ENCODE measurements at places on chromosomes 16 and 17.

DNA sequence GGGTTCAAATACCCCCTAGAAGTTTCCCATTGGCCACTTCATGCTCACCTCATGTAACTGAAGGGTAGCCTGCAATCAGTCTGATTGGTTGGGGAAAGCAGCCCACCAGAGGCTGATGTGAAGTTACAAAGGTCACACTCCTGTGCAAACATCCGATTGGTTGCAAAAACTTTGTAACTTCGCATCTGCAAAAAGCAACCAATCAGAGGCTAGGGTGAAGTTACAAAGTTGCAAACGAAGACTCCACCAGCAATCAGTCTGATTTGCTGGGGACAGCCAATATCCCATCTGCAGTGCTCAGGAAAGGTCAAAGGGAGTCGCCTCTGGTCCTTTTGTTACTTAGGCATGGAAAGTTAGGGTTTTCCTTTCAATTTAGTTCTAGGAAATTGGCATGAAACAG is 40.1 kb downstream of the TAOK1 start:
- peaks cover 20% of the 10 kb centered on the region for H3K36me3 ChIP-seq
- H3K27me3 ChIP-seq, result no peaks in the 10 kb centered on the region
- no peak overlapping the region for H3K4me3 ChIP-seq
- DNase-seq, result no peak

- H3K36me3 ChIP-seq, result no peaks in the 10 kb centered on the region
- H3K27ac ChIP-seq, result no peak overlapping the region
- peaks cover 20% of the 10 kb centered on the region for H3K27me3 ChIP-seq
Measured at GRCh38 chr16:23060458-23061320, 88.6 kb downstream of the USP31 start.

DNA sequence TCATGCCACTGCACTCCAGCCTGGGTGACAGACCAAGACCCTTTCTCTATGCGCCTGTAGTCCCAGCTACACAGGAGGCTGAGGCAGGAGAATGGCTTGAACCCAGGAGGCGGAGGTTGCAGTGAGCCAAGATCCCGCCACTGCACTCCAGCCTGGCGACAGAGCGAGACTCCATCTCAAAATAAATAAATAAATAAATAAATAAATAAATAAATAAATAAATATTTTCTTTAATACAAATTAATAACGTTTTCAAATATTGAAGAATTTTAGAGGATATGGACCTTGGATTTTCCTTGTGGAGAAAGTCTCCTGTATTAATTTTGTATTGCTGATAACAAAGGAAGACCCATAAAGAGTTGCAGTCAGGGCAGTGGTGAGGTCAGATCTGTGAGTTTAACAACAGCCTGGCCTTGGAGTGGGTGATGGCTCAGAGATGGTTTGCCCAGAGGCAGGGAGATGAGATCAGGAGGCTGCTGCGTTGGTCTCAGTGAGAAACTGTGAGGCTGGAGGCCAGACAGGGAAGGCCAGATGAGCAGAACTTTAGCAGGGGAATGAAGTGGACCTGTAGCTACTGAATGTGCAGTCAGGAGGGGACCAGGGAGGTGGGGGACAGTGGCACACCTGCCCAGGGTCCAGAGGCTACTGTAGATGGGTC is 4.4 kb upstream of the ASGR1 start:
- no peak for DNase-seq
- H3K4me1 ChIP-seq, result peaks cover 7% of the 10 kb centered on the region
- H3K27ac ChIP-seq, result no peak overlapping the region
- no peaks in the 10 kb centered on the region for H3K36me3 ChIP-seq
- peaks cover 9% of the 10 kb centered on the region for H3K27me3 ChIP-seq

- no peaks in the 10 kb centered on the region for H3K4me1 ChIP-seq
- H3K27ac ChIP-seq, result no peak overlapping the region
- no peak for DNase-seq
Measured at GRCh38 chr17:4449736-4450135, 16.0 kb downstream of the SPNS3 start.

DNA sequence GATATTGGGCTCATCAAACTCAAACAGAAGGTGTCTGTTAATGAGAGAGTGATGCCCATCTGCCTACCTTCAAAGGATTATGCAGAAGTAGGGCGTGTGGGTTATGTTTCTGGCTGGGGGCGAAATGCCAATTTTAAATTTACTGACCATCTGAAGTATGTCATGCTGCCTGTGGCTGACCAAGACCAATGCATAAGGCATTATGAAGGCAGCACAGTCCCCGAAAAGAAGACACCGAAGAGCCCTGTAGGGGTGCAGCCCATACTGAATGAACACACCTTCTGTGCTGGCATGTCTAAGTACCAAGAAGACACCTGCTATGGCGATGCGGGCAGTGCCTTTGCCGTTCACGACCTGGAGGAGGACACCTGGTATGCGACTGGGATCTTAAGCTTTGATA is 2.6 kb upstream of the HPR start:
- H3K27me3 ChIP-seq, result no peaks in the 10 kb centered on the region
- no peaks in the 10 kb centered on the region for H3K4me1 ChIP-seq
- no peaks in the 10 kb centered on the region for H3K36me3 ChIP-seq
- H3K27ac ChIP-seq, result no peak overlapping the region

DNA sequence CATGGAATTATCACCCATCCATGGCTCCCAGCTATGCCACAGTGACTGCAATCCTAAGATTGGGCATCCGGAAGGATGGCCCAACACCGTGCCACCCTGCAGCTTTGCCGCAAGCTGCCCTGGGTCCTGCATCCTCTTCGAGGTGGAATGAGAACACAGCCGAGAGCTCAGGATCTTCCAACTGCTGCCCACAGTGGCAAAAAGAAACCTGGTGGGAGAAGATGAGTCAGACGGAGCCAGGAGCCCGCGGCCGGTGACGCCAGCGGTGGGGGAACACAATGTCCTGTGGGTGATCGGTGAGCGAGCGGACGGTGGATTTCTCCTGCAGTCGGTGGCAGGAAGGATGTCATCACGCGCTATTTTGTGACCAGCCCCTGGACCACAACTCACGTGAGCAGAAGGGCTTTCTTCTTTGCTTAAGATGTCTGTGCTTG is 20.1 kb downstream of the CD7 start:
- H3K27ac ChIP-seq, result peak overlapping the region; percentile 100
- H3K4me3 ChIP-seq, result peak overlapping the region; percentile 92
- H3K4me1 ChIP-seq, result peaks cover 85% of the 10 kb centered on the region
- peak; percentile 89 for DNase-seq
- H3K36me3 ChIP-seq, result peaks cover 4% of the 10 kb centered on the region
- H3K27me3 ChIP-seq, result peaks cover 3% of the 10 kb centered on the region

DNA sequence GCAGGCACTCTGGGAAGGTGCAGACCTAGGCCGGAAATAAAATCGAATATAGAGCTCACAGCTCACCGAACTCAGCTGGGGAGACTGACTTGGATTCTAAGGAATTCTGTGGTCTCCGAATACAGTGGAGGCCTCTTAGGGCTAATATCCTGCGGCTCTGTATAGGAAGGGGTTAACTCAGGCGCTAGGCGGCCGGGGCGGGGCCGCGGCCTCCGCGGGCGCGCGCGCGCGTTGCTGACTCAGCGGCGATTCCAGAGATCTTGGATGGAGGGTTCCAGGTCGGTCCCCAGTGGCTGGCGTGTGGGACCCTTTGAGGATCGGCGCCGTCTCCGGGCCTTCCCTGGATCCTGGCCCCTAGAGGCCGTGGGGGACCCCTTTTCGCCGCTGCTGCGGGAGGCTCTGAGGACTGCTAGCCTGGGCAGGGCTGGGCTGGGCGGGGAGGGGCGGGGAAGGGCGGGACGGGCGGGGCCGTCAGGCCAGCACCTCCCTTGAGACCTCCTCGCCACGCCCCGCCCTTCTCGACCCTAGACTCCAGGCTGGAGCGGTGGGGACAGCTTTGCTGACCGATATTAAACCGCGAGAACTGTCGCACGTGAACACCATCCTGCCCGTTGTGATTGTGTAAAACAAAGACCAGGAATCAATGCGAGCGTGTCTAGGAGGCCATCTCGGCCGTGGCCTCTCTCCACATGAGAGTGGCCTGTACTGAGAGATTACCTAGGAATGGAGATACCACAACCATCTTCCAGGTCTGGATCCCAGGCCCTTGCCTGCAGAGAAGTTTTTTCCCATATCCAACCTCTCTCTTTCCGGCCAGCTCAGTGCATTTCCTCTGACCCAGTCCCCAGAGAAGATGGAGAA is 1.4 kb upstream of the PLEKHH3 start:
- H3K27ac ChIP-seq, result peak overlapping the region; percentile 93
- peaks cover 75% of the 10 kb centered on the region for H3K27me3 ChIP-seq
- peak; percentile 83 for DNase-seq
- peaks cover 3% of the 10 kb centered on the region for H3K36me3 ChIP-seq

GRCh38 chr17:81130385-81131361 is 34.6 kb upstream of the PVALEF start:
- DNase-seq, result no peak
- no peaks in the 10 kb centered on the region for H3K27me3 ChIP-seq
- H3K36me3 ChIP-seq, result no peaks in the 10 kb centered on the region
- H3K4me1 ChIP-seq, result no peaks in the 10 kb centered on the region
- H3K27ac ChIP-seq, result no peak overlapping the region

DNA sequence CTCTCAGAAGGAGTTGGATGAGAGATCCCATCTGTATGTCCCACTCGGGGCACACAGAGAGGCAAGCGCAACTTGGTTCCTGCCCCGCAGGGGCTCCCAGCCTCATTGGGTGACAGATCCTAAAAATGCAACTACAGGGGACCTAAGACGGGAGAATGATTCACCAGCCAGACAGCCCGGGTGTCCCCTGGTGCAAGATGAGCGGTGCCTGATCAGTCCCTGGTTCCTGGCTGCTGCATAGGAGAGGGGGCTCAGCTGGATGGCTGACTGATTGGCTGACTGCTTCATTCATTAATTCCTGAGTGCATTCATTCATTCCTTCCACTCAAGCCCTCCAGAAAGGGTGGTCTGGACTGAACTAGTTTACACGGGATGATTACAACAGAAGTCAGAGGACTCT is 22.0 kb downstream of the WNT3 start:
- no peak overlapping the region for H3K27ac ChIP-seq
- no peak overlapping the region for H3K4me3 ChIP-seq
- H3K36me3 ChIP-seq, result no peaks in the 10 kb centered on the region
- DNase-seq, result no peak
- no peaks in the 10 kb centered on the region for H3K4me1 ChIP-seq

- H3K4me3 ChIP-seq, result no peak overlapping the region
- DNase-seq, result no peak
- H3K27ac ChIP-seq, result no peak overlapping the region
- peaks cover 5% of the 10 kb centered on the region for H3K36me3 ChIP-seq
Measured at GRCh38 chr17:30908717-30909420, 2.8 kb upstream of the TEFM start.

GRCh38 chr17:6753006-6753445 is 2.8 kb upstream of the XAF1 start:
- H3K4me3 ChIP-seq, result peak overlapping the region; percentile 7
- H3K27me3 ChIP-seq, result peaks cover 16% of the 10 kb centered on the region
- peak overlapping the region; percentile 75 for H3K27ac ChIP-seq
- DNase-seq, result peak; percentile 39
- H3K4me1 ChIP-seq, result peaks cover 55% of the 10 kb centered on the region
- H3K36me3 ChIP-seq, result peaks cover 15% of the 10 kb centered on the region

DNA sequence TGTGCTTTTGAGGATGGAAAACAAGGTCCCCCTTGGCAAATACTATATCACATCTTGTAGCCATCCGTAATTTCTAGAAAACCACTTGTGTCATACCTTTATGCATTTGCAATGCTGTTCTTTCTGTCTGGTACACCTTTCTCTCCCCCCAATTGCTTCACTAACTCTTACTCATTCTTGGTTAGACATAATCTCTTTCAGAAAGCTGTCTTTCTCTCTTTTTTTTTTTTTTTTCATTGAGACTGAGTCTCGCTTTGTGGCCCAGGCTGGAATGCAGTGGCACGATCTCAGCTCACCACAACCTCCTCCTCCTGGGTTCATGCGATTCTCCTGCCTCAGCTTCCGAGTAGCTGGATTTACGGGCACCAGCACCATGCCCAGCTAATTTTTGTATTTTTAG is 94.9 kb upstream of the C17orf78 start:
- peaks cover 7% of the 10 kb centered on the region for H3K4me1 ChIP-seq
- H3K27me3 ChIP-seq, result no peaks in the 10 kb centered on the region
- no peak for DNase-seq
- no peak overlapping the region for H3K27ac ChIP-seq
- H3K36me3 ChIP-seq, result peaks cover 28% of the 10 kb centered on the region

- H3K4me1 ChIP-seq, result peaks cover 16% of the 10 kb centered on the region
- peak overlapping the region; percentile 80 for H3K4me3 ChIP-seq
- DNase-seq, result peak; percentile 80
- peaks cover 3% of the 10 kb centered on the region for H3K36me3 ChIP-seq
Measured at GRCh38 chr17:386141-386876, 33.7 kb upstream of the RPH3AL start.

DNA sequence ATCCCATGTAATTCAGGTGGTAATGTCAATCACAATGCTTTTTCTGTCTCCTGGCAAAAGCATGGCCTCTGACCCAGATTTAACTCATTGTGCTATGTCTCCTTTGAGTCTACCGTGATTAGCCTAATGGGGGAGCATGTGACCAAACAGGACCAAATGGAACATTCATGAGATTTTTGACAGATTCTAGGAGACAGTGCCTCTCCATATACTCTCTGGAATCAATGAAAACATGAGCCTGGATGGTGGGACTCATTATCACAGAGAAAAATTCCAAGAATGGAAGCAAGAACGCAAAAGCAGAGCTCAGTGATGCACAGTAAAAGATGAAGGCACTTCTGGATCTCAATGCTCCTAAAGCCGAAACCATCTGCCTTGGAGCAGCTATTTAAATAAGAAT is 307.9 kb upstream of the MON1B start:
- H3K4me1 ChIP-seq, result no peaks in the 10 kb centered on the region
- DNase-seq, result no peak
- no peak overlapping the region for H3K4me3 ChIP-seq
- H3K27me3 ChIP-seq, result no peaks in the 10 kb centered on the region

DNA sequence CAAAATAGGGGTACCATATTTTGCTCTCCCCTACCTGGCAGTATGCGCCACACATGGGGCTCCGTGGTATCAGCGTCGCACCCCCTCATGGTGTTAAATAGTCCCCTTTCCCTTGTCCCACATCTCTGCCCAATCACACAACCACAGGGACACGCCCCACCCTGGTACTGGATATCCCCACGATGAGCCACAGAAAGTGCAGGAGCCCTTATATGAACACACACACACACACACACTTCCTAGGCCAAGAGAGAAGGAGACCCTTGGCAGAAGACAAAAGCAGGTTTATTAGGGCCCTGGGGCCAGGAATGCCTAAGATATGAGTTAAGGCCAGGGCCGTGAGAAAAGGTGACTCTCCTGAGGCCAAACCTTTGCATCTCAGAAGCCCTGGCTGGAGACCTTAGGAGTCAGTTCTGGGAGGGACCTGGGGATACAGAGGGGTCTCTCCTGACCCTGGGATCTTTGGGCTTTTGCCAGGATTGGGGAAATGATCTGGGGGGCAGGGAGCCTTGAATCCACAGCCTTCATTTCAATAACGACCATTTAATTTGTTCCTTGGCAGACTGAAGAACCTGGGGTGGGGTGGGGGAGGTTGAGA is 11.6 kb downstream of the COPZ2 start:
- no peaks in the 10 kb centered on the region for H3K36me3 ChIP-seq
- no peak overlapping the region for H3K27ac ChIP-seq
- H3K27me3 ChIP-seq, result peaks cover 81% of the 10 kb centered on the region
- peak overlapping the region; percentile 81 for H3K4me3 ChIP-seq

GRCh38 chr16:68444056-68444657 is 4.2 kb downstream of the SMPD3 start:
- peaks cover 15% of the 10 kb centered on the region for H3K4me1 ChIP-seq
- peak; percentile 67 for DNase-seq
- H3K27ac ChIP-seq, result no peak overlapping the region
- peaks cover 76% of the 10 kb centered on the region for H3K27me3 ChIP-seq
- H3K4me3 ChIP-seq, result no peak overlapping the region

- H3K4me3 ChIP-seq, result no peak overlapping the region
- no peak overlapping the region for H3K27ac ChIP-seq
- no peaks in the 10 kb centered on the region for H3K27me3 ChIP-seq
- DNase-seq, result no peak
Measured at GRCh38 chr17:4818276-4818675, 11.3 kb downstream of the PLD2 start.

- peaks cover 10% of the 10 kb centered on the region for H3K4me1 ChIP-seq
- H3K36me3 ChIP-seq, result no peaks in the 10 kb centered on the region
- no peaks in the 10 kb centered on the region for H3K27me3 ChIP-seq
Measured at GRCh38 chr17:50523208-50523607, 9.3 kb upstream of the EPN3 start.

All from activated naive CD4-positive, alpha-beta T cell treated with anti-CD3 and anti-CD28 coated beads, Interleukin-2, amount 10 ng/mL, durations not matched to agents 7 days and 5 days (primary cell).